M059J (cell line): ENCODE measurements at places on chromosomes 4 and X. TPM values are rescaled to one million over a fixed set of nuclear protein-coding genes. Genes with fewer than 3 reads are reported as not detected.

Gene CNGA2
- total RNA-seq: not detected in 2 replicates

Gene RAB40AL
- total RNA-seq: 0.25 TPM in 1 of 2 replicates, not detected in the other

Gene AKAP4
- not detected in 2 replicates for total RNA-seq

Gene ARHGAP6
- 0.27 and 0.44 TPM in 2 replicates for total RNA-seq

Gene FGFR3
- 1.4 and 1.9 TPM in 2 replicates for total RNA-seq

Gene RNF175
- 1.2 TPM in 1 of 2 replicates, not detected in the other for total RNA-seq

Gene ENPP6
- not detected in 2 replicates for total RNA-seq

Gene AFAP1
- total RNA-seq: 38.8 and 53.8 TPM in 2 replicates

DNA sequence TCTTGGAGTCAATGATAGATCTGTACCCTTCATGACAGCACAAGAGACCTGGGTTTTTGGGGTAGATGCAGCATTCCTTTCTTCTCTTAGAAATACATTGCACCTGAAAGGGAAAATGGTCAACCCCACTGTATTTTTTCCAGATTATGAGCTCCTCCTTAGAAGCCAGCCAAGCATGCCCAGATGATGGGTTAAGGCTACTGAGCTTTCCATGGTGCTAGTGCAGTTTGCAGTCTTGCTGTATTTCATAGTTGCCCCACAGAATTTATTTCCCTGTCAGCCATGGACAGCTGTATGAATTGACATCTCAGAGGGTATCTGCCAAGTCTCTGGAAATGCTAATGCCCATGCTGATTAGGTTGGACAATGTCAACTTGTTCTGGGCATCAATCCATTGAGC is 73.7 kb upstream of the H2AZ1 start:
- no peak for DNase-seq

GRCh38 chrX:16466640-16467432 is 183.1 kb upstream of the S100G start:
- DNase-seq: peak; percentile 92

- no peak for DNase-seq
Observed at GRCh38 chrX:28126886-28127285, 145.6 kb upstream of the DCAF8L1 start.

DNA sequence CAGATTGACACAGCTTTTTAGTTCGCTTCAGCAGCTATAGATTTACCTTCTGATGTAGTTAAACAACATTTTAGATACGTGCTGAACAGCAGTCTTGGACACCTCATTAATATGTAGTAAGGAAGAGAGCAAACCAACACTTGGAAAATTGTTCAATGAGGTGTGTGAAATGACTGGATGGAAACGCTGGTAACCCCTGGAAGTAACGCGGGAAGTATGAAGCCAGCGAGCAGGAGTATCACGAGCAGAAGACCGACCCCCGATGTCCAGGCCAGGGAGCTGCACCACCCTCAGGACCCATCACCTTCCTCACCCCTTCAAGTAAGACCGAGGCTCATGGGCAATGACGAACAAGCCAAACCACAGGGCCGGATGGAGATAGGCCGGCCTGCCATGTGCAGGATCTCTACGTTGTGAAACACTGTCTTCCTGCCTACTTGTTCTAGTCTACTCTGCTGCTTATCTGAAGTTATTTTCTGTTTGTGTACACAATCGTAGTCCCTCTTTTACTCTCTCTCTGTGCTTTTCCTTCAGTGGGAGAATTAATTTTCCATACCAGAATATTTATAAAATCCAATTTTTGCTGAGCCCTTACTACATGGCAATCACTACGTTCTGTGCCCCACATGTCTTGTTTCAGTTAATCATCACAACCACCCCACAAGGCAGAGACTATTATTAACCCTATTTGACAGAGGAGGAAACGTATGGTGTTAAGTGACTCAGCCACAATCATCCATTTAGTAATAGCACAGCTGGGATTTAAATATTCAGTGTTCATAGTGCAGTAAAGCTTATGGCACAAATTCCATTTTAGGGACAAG is 221.7 kb downstream of the APBB2 start:
- peak; percentile 67 for DNase-seq

- no peak for DNase-seq
Observed at GRCh38 chr4:44422912-44423311, 25.7 kb downstream of the KCTD8 start.

DNA sequence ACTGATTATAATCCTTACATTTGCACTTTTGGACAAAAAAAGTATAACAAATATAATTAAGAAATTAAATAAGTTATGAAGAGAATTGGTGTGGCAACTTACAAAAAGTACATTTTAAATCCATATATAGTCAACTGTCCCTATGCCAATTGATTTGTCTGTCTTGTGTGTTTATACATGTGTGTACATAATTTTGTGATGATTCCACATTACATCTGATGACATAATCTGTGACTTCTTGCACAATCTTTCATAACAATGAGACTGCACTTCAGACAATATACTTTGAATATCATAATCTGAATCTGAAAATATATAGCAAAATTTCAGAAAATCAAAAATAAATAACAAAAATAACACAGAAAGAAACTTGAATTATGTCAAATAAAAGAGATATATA is 953.4 kb downstream of the FAT4 start:
- no peak for DNase-seq

GRCh38 chrX:95040104-95040503 is 1366.1 kb downstream of the FAM133A start:
- DNase-seq: no peak

DNA sequence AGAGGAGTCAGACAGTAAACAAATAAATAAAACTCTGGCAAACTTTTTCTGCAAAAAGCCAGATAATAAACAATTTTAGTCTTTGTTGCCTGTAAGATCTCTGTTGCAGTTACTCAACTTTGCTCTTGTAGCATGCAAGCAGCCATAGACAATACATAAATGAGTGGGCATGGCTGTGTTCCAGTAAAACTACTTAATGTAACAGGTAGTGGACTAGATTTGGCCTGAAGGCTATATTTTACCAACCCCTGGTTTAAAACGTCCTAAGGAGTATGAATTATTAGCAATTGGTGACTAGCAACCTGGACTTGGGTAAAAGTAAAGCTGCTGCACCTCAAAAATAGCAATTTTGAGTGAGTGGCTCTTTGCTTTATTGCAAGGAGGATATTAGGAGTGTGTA is 30.9 kb downstream of the SLAIN2 start:
- DNase-seq: peak; percentile 28

DNA sequence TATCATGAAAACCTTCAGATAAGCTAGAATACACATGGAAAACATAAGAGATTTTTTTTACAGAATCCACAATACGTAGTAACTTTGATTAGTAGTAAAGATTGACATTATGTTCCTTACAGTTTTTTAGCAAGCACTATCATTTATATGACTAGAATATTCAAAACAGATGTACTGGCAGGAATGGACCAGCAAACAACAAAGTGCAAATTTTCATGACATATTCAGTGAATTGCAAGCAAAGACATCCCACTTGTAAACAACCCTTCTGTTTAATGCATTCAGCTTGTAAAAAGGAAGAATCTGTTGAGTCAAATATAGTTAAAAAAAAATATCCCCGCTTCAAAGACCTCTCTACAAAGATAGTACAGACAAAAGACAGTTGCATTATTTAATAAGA is 403.7 kb upstream of the TRAM1L1 start:
- no peak for DNase-seq

GRCh38 chr4:112531146-112531545 is 15.2 kb upstream of the NEUROG2 start:
- DNase-seq: peak; percentile 31

GRCh38 chr4:145154573-145154972 is 25.8 kb downstream of the OTUD4 start:
- peak; percentile 23 for DNase-seq

- no peak for DNase-seq
Observed at GRCh38 chrX:153408871-153409351, 2.4 kb upstream of the ZFP92 start.

DNA sequence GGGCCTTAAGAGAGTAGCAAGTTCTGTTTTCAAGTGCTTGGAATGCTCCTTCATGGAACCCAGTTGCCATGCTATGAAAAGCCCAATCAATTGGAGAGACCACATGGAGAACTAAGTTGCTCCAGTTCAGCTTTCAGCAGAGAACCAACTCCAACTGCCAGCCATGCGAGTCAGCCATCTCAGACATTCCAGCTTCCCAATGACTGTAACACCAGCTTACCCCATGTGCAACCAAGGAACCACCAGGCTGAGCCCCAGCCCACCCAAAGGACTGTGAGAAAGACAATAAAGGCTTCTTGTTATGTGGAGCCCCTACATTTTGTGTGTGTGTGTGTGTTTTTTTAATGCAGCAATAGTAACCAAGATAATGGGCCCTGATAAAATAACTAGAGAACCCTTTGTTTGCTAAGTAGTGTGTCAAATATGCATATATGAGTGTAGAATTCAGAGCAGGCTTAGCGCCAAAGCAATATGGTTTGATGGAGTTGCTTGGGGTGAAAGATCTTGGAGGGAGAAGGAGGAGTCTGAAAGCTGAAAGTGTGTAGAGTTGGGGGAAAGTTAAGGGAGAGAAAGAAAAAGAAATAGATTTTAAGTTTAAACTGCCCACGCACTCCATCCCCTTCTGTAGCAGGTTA is 35.0 kb upstream of the CCKAR start:
- peak; percentile 78 for DNase-seq

GRCh38 chr4:153936121-153936520 is 147.2 kb upstream of the SFRP2 start:
- DNase-seq: no peak

- DNase-seq: no peak
Observed at GRCh38 chr4:122562449-122562848, 58.4 kb downstream of the IL21 start.

- no peak for DNase-seq
Observed at GRCh38 chr4:15118292-15118691, 116.0 kb downstream of the CPEB2 start.

GRCh38 chr4:112357453-112357852 is 60.3 kb downstream of the ALPK1 start:
- DNase-seq: no peak

DNA sequence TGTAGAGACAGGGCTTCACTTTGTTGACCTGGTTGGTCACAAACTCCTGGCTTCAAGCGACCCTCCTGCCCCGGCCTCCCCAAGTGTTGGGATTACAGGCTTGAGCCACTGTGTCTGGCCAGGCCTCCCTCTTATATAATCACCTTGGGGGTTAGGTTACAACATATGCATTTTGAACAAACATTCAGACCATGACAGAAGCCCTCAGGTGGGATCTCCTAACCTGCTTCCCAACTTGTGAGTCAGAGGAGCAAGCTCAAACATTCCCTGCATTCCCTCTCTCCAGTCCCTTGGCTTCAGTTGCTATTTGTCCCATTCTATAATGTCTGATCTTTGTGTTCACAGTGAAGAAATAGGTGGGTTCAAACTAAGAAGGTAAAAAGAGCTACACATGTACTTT is 76.5 kb upstream of the NRK start:
- DNase-seq: no peak

DNA sequence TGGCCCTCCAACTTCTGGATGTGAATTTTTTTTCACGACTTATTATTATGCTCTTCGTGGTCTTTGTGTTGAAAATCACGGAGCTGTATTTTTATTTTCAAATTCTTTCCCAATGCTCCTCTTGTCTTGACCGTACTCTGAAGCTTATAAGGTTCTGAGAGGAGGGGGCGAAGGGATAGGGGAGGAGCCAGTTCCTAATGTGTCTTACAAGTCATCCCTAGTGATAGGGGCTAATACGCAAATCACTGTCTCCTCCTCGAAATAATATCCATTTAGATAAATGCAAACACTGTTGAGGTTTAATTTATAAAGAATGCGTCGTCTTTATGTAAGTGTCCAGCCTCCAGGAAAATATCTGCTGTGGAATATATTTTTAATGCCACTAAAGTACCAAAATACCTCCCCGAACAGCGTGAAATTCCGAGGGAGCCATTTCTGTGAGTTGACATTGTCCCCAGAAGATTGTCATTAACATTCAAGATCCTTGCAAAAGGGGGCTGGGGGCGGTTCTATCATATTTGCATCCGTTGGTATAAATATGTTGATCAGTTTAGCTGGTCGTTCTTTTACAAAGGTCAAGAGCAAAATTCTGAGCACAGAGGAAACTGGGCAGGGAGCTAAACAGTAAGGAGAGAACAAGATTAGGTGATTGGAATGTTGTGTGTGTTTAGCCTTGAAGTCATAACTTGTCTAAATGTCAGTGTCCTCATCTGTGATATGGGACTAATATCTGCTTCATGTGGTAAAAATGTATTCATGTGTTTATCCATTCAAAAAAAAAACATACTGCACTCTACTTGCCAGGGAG is 3.7 kb upstream of the FAT1 start:
- DNase-seq: no peak

GRCh38 chr4:173403051-173403450 is 4.1 kb upstream of the SCRG1 start:
- no peak for DNase-seq

DNA sequence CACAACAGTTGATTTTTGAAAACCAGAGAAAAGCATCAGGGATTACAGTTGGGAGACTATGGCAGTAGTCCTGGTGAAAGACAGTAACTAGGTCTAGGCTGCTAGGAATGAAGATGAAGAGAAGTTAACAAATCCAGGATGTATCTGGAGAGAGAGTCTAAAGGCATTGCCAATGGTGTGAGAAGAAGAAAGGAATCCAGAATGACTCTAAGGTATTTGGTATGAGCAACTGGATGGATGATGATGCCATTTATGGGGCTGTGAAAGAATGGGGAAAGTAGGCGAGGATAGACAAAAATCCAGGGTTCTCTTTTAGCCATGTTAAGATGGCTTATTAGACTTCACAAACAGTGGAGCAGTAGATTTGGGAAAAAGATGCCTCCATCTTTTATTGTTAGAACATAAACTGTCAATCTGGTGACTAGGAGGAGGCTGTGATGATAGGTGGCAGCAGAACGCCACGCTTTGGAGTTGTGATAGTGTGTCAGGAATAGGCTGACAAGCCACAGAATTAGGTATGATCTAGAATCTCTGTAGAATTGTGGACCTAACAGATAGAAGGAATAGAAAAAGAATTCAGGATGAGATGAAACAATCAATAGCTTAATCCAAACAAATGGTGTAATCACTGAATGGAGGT is 27.3 kb upstream of the JADE1 start:
- no peak for DNase-seq

- DNase-seq: no peak
Observed at GRCh38 chr4:174089711-174090110, 193.8 kb downstream of the FBXO8 start.

DNA sequence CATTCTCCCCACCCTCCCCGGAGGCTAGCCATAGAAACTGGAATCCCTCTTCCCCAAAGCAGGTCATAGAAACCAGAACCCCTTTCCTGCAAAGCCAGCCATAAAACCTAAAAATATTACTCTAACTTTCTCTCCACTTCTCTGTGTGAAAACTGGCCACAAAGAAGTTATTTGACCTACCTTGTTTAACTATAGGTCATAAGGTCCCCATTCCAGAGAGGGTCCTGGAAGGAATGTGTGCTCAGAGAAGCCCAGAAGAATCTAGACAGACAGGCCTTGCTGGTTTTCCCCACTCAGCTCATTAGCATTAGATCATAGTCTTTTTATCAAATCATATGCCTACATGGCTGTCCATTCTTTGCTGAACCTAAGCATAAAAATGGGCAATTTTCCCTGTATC is 52.8 kb upstream of the TEX13A start:
- DNase-seq: no peak

GRCh38 chr4:137956256-137956655 is 285.9 kb downstream of the SLC7A11 start:
- DNase-seq: no peak
